Cortex of kidney (tissue), 1 donor: ENCODE measurements at places on chromosomes 2 and 18.

GRCh38 chr2:176098366-176099158 is 1.0 kb upstream of the HOXD12 start:
- DNase-seq, result no peak

GRCh38 chr2:208983486-208983885 is 440.4 kb upstream of the MAP2 start:
- no peak for DNase-seq

- no peak for DNase-seq
These were observed 221.7 kb downstream of the CDH20 start for GRCh38 chr18:61554946-61555361.

GRCh38 chr18:5066380-5066977 is 130.6 kb downstream of the AKAIN1 start:
- DNase-seq, result no peak

- DNase-seq, result no peak
These were observed 56.5 kb downstream of the TMEM18 start for GRCh38 chr2:620471-621302.

- no peak for DNase-seq
These were observed 288.1 kb upstream of the FIGN start for GRCh38 chr2:164023896-164024295.

DNA sequence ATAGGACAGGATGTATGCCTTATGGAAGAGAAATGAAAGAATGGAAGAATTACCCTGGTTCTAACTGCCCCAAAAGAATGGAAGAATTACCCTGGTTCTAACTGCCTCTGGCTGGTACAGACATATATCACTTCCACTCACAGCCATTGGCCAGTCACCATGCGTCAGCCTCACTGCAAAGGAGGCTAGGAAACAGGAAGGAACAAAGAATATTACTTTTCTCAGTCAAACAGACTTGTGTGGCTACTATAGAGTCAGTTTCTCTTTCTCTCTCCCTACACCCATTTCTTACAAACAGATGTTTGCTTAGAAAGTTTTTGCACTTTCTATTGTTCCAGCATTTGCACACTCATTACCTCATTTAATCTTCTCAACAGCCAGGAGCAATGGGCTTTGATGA is 1111.1 kb upstream of the KLHL29 start:
- no peak for DNase-seq

DNA sequence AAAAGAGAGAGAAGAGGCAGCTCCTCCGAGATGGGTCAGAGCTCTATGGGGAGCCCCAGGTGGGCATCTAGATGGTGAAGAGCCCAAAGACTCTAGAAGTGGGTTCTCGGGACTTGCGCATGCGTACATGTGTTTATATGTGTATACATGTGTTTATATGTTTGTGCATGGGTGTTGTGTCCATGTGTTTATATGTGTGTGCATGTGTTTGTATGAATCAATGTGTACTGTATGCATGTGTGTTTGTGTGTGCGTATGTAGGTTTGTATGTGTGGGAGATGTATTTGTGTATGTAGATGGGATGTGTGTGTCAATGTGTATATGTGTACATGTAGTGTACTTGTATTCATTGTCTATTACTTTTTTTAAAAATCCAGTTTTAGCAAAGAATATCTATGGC is 25.6 kb downstream of the DNPEP start:
- no peak for DNase-seq

- DNase-seq, result no peak
These were observed 72.8 kb upstream of the ODC1 start for GRCh38 chr2:10520926-10521325.

DNA sequence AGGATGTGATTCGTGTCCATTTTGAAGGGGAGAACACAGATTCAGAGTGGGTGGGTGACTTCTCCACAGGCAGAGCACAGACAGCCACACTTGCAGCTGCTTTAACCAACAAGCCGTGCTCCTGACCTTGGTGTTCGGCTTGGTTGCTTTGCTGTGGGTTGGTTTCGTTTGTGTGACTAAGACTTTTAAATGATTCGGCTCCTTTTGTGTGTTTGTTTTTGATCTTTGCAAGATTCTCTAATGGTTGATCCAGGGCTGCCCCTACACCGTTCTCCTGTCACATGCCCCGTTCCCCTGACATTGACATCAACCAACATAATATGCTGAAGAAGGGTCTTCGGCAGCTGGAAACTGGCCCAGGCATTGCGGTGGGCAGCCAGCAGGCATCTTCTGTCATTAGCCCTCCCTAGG is 95.9 kb upstream of the MBOAT2 start:
- DNase-seq, result no peak

- DNase-seq, result no peak
These were observed 187.1 kb downstream of the CELF4 start for GRCh38 chr18:37378336-37379010.

- no peak for DNase-seq
These were observed 3.5 kb downstream of the ADCYAP1 start for GRCh38 chr18:907885-908757.

DNA sequence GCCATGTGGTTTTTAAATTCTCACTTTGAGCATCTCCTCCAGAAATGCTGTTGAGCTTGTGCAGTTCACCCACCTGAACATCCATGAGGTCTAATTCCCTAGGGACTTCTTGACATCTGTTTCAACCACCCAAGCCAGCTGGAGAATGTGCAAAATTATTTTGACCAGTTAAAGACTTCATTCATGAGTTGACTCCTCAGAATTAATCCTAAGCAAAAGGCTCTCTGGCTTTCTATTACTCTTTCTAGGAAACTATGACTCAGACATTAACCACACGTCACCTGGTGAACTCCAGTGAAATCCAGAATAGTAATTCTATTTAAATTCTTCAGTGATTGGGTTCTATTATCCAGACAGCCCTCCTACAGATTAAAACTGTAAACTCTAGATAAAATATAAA is 247.5 kb downstream of the NBAS start:
- no peak for DNase-seq

DNA sequence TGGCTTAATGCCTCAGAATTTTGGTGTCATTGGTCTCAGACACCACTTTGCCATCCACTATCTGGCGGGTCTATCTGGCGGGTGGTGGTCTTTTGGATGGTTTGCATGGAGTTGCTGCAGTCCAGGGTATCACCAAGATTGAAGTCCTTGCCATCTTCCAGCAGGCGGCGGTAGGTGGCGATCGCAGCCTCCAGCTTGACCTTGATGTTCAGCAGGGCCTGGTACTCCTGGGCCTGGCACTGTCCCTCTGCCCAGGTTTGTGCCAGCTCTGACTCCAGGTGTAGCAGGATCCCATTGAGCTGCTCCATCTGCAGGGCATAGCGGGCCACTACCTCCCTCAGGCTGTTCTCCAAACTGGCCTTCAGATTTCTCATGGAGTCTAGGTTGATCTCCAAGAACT is 188.2 kb downstream of the MEMO1 start:
- DNase-seq, result no peak

DNA sequence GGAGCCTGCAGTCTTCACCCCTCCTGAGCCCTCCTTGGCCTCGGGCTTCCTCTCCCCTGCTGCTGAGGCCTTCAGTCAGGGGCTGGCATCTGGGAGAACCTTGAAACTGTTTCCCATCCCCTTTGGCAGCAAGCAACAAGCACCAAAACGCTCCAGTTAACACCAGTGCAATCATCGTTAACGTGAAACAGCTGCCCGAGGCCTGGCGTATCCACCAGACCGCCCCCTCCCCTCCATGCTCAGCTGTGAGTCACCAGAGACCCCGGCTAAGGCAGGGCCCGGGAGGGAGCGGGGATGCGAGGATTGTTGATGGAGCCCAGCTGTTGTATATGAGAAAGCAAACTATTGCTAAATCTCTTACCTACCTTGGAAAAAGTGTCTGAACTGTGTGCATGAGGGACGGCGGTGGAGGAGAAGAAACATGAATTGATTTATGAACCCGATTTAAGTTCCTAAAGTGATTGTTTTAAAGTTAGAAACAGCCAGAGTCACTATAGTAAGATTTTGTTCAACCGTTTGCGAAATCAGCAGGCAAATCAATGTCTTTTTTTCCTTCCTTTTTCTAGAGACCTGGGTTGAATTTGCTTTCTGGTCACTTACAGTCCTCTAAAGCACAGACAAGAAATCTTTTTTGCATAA is 5.2 kb downstream of the ZFP36L2 start:
- DNase-seq, result no peak

- DNase-seq, result no peak
These were observed 1.3 kb downstream of the CDCA7 start for GRCh38 chr2:173355866-173356508.

- DNase-seq, result no peak
These were observed 34.0 kb downstream of the EML6 start for GRCh38 chr2:54757500-54757899.

GRCh38 chr18:10010611-10011015 is 96.8 kb downstream of the VAPA start:
- DNase-seq, result no peak

DNA sequence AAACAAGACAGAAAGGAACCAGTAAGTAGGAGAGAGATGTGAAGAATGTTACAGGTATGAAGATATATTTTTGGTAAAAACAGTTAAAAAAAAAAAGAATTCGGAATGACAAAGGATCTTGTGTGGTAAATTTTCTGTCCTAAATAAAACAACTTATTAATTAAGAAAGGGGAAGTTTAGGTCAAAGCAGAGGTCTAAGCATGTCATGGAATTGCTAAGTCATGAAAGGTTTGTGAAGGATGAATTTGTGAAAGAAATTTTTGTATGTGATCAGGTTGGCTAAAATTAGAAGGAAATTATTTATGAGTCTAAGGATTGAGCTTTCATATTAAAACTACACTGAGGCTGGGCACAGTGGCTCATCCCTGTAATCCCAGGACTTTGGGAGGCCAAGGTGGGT is 11.1 kb upstream of the ALPG start:
- no peak for DNase-seq

GRCh38 chr18:76064998-76065397 is 430.0 kb downstream of the ZNF516 start:
- DNase-seq, result no peak

DNA sequence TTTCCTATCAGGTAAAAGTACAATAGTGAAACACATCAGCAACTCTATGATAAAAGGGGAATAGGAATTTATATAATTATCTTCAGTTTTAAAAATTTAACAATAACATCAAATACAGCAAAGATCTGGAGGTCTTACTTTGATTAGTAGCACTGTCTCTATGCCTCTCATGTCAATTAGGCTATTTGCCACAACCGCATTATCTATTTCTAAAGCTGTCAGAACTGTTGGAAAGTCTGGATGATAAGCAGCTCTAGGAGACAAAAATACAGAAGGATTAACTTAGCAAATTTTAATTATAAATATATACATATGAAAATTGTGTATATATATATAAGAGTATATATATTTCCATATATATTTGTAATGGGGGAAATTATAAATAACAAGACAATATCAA is 45.1 kb downstream of the SMC6 start:
- no peak for DNase-seq

- no peak for DNase-seq
These were observed 67.6 kb downstream of the SDC1 start for GRCh38 chr2:20157193-20157891.

DNA sequence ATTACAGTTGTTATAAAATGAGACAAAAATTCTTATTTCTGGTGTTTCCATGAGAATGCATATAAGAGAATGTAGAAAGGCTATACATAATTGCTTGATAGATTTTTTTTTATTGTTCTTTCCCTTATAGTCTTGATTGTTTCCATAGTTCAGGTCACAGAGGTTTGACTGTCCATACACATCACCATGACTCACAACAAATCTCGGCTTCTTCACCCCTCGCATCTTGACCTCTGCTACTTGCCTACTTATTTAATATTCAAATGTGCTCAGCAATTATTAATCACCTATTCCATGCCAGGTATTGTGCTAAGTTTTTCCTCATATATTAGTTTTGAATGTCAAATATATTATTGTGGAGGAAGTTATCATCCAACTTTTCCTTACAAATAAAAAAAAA is 789.6 kb downstream of the RNF144A start:
- no peak for DNase-seq

- no peak for DNase-seq
These were observed 18.0 kb downstream of the FBXO41 start for GRCh38 chr2:73266061-73266901.

GRCh38 chr2:31347750-31348149 is 66.8 kb downstream of the XDH start:
- no peak for DNase-seq

GRCh38 chr2:95317123-95317500 is 20.0 kb downstream of the KCNIP3 start:
- DNase-seq, result no peak

DNA sequence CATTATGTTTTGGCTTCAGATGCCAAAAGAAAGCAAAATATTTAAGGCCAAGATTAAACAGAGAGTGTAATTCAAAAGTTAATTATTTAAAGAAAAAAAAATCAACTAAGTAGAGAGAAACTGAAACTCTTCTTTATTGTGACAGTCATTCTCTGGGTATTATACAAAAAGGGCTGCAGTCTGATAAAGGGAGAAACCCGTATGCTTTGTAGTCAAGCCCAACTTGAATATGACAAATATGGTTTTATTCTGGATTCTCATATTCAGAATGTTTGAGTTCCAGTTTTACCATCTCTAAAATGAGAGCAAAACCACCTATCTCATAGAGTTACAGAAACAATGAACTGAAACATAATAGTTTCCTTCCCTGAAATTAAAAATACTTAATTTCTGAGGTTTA is 8.2 kb downstream of the CDH2 start:
- DNase-seq, result no peak

GRCh38 chr2:216056739-216057138 is 24.9 kb downstream of the PECR start:
- DNase-seq, result no peak

DNA sequence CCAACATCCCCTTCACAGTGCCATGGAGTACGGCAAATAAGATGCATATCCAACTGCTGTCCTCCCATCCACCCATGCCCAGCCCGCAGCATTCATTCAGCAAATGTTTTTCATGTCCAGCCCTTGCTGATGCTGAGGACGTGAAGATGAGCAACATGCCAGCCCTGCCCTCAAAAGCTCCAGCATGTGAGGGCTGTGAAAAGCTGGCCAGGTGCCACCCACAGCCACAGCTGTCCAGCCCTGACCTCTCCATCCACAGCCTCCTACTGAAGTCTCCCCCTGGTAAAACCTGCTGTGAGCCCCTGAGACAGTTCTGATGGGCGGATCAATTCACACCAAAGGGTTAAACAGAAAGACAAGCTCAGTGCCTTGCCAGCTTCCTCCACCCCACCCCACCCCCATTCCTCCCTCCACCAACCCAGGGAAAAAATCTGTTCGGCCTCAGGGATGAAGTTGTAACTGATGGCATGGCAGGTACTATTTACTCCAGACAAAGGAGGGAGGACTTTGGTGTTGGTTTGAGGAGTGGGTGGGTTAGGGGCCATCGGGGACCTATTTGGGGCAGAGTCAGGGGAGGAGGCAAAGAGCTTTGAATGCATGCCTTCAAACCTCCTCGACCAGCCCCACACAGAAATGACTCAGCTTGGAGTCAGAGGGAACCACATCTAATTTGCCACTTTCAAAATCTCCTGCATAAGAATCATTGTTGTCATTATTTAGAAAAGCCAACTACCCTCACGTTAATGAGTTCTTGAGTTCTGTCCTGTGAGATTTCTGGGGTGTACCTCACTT is 4.3 kb downstream of the ZBTB7C start:
- no peak for DNase-seq

DNA sequence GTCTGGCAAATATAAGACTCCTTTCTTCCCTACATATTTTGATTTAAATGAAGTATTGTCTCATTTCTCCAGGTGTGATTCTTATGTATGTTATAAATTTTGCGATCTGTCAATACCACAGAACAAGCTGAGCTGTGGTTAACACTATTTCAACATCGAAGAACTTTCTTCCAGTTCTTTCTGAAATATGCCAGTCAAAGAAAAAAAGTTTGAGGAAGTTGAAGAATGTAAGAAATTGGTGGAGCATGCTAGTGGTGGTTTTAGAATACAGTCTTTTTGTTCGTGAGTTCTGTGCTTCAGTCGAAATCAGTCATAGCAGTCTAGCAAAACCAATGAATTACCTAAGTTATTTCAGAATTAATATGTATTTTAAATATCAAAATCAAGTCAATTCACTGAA is 8.6 kb upstream of the COBLL1 start:
- no peak for DNase-seq
